Esophagus muscularis mucosa (tissue), 4 donors: ENCODE measurements at places on chromosomes 7 and 10.

- no peak for DNase-seq
Measured at GRCh38 chr7:121459148-121459547, 63.0 kb upstream of the FAM3C start.

DNA sequence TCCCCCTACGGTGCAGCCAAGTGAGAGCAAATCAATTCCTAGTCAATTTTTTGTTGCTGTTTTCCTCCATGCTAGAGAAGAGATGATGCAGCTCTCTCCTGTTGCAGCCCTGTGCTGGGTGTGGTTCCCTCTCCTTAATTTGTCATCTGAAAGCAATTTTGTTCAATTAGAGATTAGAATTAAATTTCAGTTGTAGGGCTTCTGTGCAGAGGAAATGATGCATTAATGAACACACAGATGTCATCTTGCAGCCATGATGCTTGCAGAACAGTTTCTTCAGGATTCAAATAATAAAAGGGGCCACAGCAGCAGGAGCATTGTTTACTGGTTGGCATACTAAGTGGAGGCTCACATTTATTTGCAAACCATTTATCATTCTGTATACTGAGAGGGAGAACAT, 266.0 kb downstream of the AUTS2 start:
- DNase-seq, result no peak

- DNase-seq, result peak; percentile 94
Measured at GRCh38 chr7:47571331-47572093, 10.4 kb downstream of the TNS3 start.

- DNase-seq, result no peak
Measured at GRCh38 chr7:94176694-94177200, 172.6 kb upstream of the BET1 start.

DNA sequence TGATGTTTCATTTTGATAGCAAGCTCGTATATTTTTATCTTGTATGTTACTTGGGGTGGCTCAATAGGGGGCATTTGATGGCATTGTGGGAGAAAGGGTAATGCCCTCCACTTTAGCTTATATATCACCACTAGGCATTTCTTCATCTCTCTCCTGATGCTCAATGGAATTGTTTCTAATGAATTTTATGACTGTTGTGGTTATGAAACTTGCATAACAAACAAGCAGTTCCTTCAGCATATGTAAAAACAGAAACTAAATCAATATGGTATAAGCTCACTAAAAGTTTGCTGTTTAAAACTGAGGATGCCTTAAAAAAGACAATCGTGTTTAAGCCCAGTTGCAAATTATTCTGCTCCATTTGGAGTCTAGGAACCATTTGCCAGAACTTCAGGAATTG, 75.5 kb downstream of the CDK14 start:
- no peak for DNase-seq

DNA sequence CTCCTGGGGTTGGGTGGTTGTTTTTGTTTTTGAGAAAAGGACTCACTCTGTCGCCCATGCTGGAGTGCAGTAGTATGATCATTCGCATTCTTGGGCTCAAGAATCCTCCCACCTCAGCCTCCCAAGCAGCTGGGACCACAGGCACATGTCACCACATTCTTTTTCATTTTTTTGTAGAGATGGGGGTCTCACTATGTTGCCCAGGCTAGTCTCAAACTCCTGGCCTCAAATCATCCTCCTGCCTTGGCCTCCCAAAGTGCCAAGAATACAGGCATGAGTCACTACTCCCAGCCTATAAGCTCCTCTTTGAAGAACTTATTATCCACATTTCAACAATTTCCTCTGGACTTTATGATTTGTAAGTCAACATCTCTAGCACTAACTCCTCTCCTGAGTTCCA, 102.7 kb downstream of the KMT2C start:
- DNase-seq, result no peak

- DNase-seq, result no peak
Measured at GRCh38 chr10:36526033-36526432, 599.4 kb upstream of the ANKRD30A start.

- no peak for DNase-seq
Measured at GRCh38 chr10:89129911-89130310, 77.2 kb downstream of the CH25H start.

- DNase-seq, result no peak
Measured at GRCh38 chr10:78377356-78377755, 343.7 kb downstream of the RPS24 start.

- DNase-seq, result no peak
Measured at GRCh38 chr10:7492660-7493046, 81.8 kb upstream of the SFMBT2 start.

DNA sequence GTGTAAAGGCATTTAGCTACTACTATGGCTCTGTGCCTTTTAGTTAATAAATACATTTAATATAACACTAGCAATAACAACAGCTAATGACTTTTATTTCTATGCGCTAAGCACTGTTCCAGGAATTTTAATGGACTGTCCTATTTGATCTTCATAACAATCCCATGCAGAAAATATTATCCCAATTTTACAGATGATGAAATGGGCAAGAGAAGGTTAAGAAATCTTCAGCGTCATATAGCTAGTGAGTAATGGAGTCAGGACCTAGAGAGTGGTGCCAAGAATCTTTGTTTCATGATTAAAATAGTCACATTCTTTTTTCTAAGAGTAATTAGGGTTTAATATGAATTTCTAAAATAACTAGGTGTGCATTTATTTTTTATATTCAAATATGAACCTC, 32.4 kb downstream of the ACTA2 start:
- no peak for DNase-seq

DNA sequence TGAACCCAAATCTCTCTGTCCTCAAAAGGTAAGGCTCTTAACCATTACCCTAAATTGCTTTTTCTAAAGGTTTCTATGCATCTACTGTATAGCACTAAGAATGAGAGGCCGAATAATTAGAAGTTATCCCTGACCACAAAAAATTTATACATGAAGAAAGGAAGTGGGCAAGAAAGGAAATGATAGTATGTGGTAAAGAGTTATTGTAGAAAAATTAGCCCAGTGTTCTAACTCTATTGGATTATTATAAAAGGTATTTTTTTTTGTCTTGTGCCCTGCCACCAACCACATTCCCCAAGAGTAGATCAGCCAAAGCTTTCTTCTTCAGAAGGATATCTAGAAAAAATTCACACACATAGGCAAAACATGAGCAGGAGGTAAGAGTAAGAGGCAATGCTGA, 45.4 kb downstream of the DKK1 start:
- no peak for DNase-seq

DNA sequence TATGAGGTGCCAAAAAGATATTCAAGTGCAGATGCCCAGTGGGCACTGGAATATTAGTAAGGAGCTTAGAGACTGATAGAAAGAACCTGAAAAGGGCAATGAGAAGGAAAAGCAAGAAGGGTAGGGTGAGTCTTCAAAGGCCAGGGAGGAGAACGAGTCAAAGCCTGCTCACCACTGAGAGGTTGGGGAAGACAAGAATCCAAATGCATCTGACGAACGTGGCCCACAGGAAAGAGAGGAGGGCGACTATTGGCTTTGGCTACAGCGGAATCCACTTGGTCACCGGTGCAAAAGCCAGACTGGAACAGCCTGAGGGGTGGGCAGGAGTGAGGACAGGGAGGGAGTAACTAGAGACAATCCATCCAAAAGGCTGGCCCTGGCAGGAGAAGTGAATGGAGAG, 216.7 kb upstream of the KLF14 start:
- no peak for DNase-seq

- no peak for DNase-seq
Measured at GRCh38 chr7:74527842-74528241, 74.1 kb downstream of the GTF2IRD1 start.

- no peak for DNase-seq
Measured at GRCh38 chr7:117065571-117066150, 112.4 kb downstream of the ST7 start.

DNA sequence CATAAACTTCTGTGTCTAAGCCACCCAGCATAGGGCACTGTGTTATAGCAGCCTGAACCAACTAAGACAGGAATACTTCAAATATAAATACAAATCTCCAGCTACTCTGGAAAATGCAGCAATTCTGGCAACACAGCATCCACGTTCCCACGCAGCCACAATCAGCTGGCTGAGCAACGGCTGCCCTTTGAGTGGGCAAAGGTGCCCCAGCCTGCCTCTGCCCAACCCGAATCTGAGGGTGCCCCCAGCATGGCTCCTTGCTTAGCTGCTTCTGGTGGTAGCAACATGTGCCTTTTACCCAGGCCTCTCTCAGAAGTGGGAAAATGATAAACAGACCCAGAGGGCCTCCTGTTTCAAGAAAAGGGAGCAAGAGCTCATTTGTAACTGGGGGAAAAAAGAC, 12.0 kb downstream of the DRGX start:
- DNase-seq, result no peak

DNA sequence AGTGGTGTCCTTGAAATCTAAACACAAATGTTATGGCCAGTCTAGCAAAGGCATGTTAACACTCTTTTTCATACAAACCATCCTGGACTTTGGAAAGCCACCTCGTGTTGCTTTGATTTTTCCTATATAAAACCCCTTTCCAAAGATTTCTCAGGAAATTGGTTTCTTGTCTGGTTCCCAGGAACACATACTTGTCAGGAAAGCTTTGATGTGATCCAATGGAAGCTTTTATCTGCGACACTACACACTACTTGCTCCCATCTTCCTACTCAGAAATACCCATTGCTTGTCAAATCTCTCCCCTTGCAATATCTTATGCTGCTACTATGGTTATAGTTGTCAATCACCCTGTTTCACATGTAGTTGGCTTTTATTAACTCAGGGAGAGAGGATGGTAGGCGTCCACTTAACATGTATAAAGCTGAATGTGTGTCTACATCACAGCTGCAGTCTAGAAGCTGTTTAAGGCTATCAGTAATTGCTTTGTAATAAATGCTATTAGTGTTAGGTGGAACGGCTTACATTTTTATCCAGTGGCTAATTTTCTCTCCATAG, 189.6 kb downstream of the GPAM start:
- no peak for DNase-seq

DNA sequence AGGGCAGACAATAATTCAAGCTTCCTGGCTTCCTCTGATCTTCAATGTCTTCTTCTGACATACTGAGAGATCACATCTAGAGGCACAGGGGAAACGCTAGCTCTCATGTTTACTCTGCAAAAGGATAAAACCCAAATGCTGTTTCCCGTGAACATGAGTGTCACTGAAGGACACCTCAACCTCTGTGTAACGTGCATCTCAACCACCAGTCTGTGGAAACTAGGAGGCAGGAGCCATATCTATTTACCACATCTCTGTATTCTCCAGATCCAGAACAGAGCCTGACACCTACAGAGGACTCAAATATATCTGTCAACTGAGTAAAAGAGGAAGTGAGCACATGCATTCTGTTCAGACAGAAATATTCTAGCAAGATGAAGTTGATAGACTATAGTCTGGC, 140.3 kb upstream of the TARP start:
- DNase-seq, result no peak

- DNase-seq, result no peak
Measured at GRCh38 chr7:101743241-101743994, 74.0 kb upstream of the CUX1 start.

- DNase-seq, result no peak
Measured at GRCh38 chr10:24661376-24661775, 62.3 kb downstream of the ARHGAP21 start.

GRCh38 chr10:125038637-125039036, 96.7 kb downstream of the ZRANB1 start:
- no peak for DNase-seq

- DNase-seq, result peak; percentile 55
Measured at GRCh38 chr7:51020944-51021343, 238.2 kb upstream of the GRB10 start.

DNA sequence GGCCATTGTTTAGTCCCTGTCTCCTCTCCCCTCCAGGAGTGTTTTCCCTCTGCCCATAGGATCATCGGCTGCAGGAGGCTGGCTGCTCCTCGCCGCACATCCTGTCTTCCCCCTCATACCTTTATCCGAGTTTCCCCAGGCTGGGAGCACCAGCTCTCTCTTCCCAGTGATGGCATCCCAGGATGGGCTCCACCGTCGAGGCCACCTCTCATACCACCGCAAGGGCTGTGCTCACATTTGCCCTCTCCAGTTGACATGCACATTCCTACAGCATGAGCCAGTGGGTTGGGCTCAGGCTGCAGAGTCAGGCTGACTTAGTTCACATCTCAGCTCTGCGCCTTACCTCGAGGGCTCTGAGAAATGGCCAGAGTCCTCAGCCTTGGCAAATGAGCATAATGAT, 12.1 kb downstream of the HKDC1 start:
- DNase-seq, result no peak

GRCh38 chr7:96233084-96233483, 88.8 kb downstream of the SLC25A13 start:
- no peak for DNase-seq

DNA sequence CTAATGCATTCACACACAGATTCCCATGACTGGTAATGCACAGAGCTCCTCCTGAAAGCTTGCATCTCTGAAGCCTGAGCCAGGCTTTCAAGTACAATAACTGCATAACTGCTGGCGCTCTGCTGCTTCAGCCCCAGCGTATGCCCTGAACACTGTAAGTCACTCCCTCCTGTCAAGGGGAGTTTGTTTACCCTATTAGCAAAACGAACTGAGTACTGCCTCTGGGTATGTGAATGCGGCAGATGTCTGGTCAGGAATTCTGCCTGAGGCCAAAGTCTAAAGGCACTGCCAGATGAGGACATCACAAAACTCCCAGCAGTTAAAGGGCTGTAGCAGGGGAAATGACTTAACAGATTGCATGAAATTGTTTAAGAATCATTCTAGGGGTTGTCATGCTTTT, 97.7 kb downstream of the NRCAM start:
- DNase-seq, result no peak

GRCh38 chr10:62467527-62467926, 93.4 kb downstream of the ZNF365 start:
- no peak for DNase-seq

- no peak for DNase-seq
Measured at GRCh38 chr7:46969303-46970130, 612.4 kb downstream of the TNS3 start.

DNA sequence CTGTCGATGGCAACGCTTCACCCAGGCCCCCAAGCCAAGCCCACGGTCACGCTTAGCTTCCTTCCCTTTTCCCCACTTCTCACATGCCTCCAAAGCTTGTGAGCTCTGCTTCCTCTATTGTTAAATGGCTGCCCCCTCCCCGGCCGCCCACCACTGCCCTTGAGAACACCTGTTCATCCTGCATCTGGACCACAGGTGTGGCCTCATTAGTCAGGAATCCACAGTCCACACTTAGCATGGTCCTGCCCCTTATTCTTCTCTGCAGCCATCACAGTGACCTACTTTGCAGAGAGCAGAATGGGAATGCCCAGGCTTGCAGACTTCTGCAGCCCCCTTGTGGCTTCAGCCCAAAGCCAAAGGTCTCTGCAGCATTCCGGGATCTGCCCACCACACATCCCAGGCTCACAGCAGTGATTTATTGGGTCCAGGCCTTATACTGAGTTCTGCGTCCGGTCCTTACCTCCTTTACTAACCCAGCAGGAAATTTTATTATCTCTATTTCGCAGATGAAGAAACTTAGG, 66.9 kb downstream of the PTPRE start:
- DNase-seq, result no peak
